ENCODE measurements at places on chromosomes 7 and 10.

DNA sequence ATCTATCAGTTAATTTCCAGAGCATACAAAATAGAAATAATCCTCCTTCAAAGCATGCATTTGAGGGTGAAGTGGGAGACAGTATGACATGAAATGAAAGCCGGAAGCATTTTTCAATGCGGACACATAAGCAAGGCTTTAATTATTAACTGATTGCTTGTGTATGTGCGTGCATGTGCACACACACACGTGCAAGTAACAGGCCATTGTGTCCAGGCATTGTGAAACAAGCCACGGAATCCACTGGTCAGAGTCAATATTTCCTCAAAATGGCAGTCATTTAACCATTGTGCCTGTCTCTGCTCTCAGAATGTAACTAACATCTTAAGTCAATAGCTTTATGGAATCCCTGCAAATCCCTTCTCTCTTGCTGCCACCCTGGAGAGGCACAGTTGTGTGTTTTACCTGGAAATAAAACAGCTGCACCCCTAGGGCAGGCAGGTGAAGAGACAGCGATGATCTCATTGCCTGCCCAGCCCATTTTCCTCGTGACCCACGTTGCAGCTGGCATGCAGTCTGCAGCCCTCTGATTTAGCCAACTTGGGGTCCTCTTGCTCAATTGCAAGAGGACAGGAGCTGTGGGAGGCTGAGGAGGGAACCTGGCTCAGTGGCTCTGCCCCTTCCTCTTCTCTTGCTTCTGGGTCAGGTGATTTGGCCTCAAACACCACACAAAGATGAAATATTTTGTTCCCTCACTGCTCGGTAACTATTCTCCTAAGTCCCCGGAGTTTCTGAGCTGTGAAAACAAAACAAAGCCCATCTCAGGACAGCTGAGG lies 500.9 kb upstream of the ZMIZ1 start:
- no peak for DNase-seq

GRCh38 chr7:28575241-28575643 lies 162.9 kb downstream of the CREB5 start:
- DNase-seq, result no peak

DNA sequence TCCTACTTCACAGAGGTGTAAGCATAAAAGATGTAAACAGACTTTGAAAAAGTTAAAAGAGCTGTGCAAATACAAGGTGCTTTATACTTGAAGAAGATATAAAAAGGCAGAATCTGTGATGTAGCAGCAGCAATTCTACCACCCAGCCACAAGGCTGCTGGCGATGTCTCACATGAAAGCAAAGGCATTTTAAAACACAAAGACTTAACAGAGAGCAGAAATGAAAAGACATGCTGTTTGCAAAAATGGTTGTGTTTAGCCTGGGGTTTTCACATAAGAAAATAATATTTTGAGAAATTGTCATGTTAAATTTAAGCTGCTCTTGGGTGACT lies 85.5 kb upstream of the ZNF800 start:
- no peak for DNase-seq

DNA sequence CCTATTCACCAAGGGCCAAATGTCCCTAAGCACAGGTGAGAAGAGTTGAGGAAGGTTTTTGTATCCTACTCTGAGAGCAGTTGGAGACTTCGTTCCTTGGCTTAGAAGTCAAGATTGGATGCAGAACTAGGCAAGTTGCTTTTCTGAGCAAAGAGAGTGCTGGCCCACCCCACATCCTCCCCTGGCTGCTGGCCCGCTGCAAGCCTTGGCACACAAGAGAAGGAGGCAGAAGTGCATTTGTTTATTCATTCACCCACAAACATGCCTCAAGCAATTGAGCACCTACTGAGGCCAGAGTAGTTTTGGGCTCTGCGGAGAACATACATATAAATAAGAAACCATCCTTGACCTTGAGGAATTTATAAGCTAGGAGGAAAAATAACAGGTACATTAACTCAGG lies 318.9 kb downstream of the KCNMA1 start:
- DNase-seq, result no peak

DNA sequence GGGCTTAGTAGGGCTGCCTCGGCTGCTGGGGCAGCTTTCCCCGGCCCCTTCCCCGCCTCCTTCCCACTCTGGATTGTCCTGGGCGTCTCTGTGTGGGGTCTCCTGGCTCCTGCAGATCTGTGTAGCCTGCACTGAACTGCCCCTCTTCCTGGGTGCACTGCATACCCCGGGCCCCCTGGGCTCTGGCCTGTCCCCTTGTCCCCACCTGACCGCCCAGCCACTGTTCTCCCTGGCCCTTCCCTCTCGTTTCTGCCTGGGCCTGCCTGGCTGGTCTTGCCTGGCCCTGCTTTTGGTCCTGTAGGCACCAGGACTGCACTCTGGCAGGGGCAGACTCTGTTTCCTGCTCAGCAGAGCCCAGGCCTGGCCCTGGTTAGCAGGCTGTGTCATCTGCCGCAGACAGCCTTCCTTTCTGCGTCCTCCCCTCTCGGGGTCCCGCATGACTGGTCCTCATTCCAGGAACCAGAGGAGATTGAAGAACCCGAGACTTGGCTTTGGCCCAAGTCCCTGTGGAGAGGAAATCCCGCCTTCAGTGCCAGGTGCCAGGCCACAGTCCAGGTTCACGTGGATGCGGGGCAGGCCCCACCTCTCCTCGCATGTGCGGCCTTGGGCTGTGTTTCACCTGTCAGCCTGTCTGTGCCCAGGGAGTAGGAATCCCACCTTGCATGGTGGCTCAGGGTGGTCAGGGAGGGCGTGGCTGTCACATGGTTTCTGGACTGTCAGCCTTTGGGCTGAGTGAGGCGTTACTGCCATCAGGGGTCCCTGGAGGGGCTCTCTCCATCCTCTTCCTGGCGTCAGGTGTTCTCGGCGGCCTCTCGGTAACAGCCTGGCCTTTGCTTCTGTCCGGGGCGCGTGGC lies 9.2 kb downstream of the INPP5A start:
- DNase-seq, result peak; percentile 39

DNA sequence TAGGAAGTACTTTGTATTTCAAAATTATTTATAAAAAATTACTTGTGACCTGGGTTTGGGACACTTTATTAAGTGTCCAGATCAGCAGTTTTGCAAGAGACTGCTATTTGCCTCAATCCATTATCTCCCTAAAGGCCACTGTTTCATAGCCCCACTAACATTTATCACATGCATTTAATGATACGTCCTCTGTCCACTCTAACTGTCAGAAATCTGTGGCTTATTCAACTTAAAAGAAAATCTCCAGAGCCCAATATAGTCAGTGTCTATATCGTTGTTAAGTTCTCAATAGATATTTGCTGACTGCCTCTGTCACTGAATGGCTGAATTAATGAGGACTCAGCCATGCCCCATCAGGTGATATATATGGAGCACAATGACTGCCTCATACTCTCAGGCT lies 553.9 kb upstream of the POM121L12 start:
- no peak for DNase-seq

DNA sequence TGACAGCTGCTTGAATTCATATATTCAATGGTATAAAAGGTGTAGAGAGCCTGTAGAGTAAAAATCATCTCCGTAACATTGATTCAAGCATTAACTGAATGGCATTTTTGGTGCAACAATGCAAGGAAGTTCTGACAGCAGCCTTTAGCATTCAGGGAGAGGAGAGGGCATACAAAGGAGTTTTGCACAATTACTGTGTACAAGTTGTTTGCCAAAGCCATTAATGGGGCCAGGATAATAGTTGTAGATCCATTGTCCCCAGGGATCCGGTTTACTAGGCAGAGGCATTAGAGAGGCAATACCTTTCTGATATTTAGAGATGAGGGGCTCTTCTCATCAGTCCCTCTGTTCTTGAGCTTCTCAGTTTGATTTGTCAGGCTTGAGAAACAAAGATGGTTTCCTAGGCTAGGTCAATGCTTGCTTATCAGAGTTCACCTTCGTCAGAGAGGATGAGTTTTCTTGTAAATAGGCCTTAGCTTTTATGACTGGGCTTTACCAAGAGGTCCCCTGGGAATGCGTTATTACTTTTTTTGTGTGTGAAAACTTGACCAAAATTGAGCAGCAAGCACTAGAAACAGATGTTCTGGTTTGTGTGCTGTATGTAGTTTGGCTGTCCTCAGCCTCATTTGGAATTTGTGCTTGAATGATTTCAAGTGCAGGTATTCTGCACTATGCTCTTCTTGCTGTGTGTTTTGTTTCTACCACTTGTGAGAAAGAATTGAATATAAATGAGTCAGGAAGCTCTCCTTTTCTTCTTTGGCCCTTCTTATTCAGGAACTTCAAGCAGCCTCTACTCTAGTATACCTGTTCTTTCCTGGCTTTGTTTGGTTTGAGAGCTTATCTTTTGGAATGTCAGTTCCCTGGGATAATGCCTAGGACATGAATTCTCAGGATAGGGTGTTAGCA lies 32.0 kb downstream of the SND1 start:
- no peak for DNase-seq

- DNase-seq, result no peak
These were observed 46.1 kb upstream of the SLF2 start for GRCh38 chr10:100866575-100867098.

- no peak for DNase-seq
These were observed 151.9 kb downstream of the CHRM2 start for GRCh38 chr7:137020351-137020750.

- DNase-seq, result no peak
These were observed 2.1 kb downstream of the FAM24B start for GRCh38 chr10:122877264-122877663.

GRCh38 chr7:80563561-80564327 lies 51.9 kb upstream of the GNAT3 start:
- no peak for DNase-seq

- DNase-seq, result no peak
These were observed 15.5 kb upstream of the DNAJB12 start for GRCh38 chr10:72370201-72370722.

DNA sequence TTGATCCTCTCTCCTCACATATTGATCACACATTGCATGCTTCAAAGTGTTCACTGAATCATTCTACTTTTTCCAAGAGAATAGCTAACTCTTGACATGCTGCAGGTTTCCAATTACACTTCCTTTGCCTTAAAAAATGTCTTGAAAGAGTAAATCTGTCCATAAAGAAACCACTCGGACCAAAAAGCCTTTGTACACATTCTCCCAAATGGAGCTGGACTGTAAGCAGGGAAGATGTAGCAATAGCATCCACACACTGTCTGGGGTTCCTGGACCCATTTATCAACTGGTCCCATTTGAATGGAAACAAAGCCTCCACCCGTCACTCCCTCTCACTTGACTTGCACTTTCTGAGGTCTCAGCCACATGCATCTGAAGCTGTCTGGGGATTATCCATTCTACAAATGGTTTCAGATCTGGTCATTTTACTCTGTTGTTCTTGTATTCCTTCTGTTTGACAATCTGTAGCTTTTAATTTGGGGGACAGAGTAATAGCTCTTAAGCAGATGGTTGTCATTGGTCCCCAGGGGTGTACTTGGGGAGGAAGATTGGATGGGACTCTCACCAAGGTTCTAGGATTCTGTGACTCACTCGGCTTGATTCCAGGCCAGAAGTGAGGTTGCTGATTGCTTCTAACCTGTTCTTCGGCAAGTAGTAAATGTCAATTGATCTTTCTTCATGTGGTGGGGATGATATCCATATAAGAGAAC lies 203.5 kb downstream of the HIBADH start:
- no peak for DNase-seq

- DNase-seq, result no peak
These were observed 51.2 kb upstream of the CARD11 start for GRCh38 chr7:3094701-3095445.

GRCh38 chr10:100551738-100552137 lies 16.0 kb downstream of the HIF1AN start:
- DNase-seq, result no peak

- DNase-seq, result no peak
These were observed 870.5 kb downstream of the LRMDA start for GRCh38 chr10:76301950-76302349.

GRCh38 chr7:30231271-30231670 lies 53.1 kb upstream of the ZNRF2 start:
- DNase-seq, result no peak

DNA sequence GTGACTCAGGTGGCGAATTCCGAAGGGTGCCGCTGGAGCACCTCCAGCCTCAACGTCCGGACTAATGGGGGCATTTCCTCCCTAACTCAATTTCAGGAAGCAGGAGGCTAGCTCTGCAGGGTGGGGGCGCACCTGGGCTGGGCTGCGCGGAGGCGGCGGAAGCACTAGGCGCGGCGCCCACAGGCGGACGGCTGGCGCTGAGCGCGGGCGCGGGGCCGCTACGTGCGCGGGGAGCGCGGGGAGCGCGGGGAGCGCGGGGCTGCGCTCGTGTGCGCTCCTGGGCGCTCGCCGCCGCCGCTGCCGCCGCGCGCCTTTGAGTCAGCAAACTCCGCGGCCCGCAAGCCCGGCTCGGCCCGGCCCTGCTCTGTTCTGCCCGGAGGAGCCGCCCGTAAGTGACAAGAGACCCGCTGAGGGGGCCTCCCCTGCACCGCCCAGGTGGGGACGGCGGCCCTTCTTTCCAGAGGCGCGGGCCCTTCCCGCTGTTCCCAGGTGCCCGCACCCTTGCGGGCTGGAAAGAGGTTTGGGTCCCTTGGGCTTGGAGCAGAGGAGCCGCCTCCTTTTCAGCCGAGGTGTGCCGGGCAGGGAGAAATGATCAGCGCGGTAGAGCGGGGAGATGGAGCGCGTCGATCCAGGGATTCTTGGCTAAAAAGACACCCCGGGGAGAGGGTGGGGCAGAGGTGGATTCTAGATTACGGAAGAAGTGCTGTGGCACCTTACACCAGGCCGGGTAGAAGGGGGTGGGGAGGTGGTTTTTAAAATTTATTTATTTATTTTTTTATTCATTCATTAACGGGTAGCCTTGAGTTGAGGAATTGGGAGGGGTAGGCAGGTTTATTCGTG lies at the start of gene SNX10:
Gene SNX10, plus strand, starts transcription at position 164 of the 840 bp plus-strand sequence. CDS start 54,581 bp downstream, outside the sequence.
- DNase-seq, result no peak

DNA sequence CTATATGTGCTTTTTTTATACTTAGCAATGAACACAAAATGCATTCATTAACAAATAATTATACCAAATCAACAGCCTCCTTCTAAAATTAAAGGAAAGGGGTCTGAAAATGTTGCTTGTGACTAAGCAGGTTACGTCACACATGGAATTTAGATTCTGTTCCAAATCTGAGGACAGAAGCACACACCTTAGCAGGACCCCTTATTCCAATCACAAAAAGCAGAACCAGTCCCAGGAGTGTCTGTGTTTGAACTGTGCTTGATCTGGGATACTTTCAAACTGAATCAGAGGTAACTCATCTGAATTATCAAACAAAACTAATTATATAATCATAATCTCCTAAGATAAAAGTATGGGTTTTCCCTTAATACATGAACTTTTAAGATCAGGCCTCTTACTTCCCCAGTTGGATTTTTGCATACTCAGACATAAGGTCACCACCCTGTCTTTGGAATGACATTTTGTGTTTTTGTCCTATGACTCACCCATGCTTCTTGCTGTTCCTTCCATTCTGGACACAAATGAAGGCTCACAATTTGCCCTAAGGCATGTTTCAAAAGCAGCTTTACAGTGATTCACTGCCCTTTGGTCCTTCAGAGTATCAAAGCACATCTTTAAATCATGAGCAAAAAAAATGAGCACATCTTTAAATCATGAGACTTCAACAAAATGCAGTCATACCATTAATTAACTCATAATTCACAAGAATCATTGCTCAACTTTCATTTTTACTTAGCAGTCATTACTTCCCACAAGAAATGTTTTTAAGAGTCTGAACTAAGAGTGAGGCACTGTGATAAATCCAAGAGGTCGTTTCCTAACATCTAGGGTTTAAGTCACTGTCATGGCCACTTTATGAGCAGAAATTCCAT lies 35.5 kb downstream of the SEMA3C start:
- no peak for DNase-seq

GRCh38 chr10:86803156-86803555 lies 46.7 kb downstream of the BMPR1A start:
- no peak for DNase-seq

Data from ovary (tissue), 10 donors.